ENCODE measurements at places on chromosomes 13 and 19. TPM values are rescaled to one million over a fixed set of nuclear protein-coding genes. Genes with fewer than 3 reads are reported as not detected.

- no peak for DNase-seq
Observed at GRCh38 chr13:100634696-100635095, 39.9 kb downstream of the TMTC4 start.

The KLF1 gene
- 0.57 TPM for polyA plus RNA-seq

The VSTM1 gene
- polyA plus RNA-seq, result 1.1 TPM

The CBARP gene
- polyA plus RNA-seq, result 35.4 TPM

Measured in spinal cord (tissue), 10 donors.